ENCODE measurements at places on chromosomes 2 and 18.

- no peak for DNase-seq
These were observed 77.5 kb upstream of the TCF4 start for GRCh38 chr18:55665506-55665905.

DNA sequence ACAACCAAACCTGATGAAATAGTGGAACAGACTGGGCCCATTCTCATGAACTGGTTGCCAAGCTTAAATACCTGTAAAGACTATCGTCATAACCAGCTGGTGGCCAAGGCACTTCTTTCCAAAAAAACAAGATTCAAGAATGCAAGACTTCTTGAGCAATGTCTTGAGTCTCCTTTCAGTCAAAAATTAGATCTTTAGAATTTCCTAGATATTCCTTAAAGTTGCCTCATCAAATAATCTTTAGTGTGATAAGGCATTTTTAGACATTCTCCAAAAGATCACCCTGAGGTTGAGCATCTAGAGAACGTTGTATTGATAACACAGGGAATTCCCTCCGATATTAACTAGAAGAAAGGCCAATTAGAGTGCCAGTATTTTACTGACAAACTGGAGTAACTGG lies 236.4 kb upstream of the MEX3C start:
- DNase-seq, result no peak

DNA sequence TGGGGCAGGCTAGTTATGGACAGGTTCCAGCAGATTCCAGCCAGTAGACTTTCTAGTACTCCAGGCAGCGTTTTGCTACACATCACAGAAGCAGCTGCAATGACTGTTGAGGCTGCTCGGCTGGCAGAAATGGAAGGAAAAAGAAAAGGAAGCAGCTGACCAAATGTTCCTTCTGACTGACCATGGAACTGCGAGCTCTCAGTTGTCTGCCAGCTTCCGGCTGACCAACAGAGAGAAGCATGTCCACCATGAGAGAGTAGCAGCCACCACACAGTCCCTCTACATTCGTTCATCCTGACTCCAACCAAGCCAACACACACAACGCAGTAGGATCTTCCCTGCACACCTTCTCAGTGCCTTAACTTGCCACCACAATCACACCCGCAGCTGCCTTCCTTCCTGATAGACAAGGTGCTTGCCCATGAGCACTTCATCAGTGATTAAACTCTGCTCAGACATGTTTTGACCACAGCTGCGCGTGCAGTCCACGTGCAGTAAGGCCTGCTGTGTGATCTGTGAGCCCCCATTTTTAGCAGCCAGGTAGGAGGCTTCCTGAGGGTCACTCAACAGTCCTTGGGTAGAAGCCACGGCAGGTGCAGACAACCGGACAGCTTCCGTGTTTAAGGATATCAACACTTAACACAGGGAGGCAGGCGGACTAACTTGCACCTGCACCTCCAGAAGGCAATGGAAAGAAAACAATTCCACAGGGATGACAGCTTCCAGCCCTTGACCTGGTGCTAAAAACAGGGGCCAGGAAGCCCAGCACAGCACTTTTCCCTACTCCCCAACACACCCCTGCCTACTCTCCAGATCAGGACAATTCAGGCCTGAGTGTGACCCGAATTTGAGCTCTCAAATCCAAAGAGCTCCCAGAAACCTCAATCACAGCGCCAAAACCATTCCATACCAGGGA lies 996 bp downstream of the TGFBRAP1 start:
- DNase-seq, result peak; percentile 39

DNA sequence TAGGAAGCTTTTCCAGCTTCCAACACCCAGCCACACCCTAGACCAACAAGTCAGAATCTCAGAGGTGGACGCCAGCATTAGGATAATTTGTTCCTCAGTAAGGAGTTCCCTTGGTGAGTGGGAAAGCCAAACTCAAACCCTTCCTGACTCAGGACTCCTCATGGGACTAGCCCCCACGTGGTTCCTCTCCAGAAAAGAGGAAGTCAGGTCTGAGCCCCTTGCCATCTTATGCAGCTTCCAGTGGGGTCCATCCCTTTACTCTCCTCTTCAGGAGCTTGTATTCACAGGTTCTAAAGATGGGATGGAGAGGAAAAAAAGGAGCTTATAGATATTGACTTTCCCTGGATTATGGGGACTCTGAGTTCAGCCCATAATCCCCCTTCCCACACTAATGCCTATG lies 14.8 kb upstream of the NOTO start:
- DNase-seq, result no peak

GRCh38 chr18:47893939-47894699 lies 36.3 kb downstream of the SMAD2 start:
- DNase-seq, result no peak

GRCh38 chr2:58539973-58540372 lies 298.8 kb upstream of the FANCL start:
- DNase-seq, result no peak

DNA sequence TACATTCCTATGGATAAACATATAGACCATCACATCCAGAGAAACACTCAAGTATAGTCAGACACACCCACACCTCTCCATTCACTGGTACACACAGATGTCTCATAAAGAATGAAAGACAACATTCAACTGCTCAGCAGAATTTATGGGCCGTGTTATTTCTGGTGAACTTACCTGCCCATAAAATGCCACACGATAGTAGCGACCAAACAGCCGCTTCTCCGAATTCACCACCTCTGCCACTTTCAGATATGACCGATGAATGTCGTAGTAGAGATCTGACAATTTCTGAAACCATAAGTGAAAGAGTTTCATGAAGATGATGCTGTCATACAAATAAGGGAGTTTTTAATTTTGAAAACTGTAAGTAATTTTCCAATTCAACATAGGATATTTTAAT lies 70.7 kb upstream of the CCDC195 start:
- no peak for DNase-seq

DNA sequence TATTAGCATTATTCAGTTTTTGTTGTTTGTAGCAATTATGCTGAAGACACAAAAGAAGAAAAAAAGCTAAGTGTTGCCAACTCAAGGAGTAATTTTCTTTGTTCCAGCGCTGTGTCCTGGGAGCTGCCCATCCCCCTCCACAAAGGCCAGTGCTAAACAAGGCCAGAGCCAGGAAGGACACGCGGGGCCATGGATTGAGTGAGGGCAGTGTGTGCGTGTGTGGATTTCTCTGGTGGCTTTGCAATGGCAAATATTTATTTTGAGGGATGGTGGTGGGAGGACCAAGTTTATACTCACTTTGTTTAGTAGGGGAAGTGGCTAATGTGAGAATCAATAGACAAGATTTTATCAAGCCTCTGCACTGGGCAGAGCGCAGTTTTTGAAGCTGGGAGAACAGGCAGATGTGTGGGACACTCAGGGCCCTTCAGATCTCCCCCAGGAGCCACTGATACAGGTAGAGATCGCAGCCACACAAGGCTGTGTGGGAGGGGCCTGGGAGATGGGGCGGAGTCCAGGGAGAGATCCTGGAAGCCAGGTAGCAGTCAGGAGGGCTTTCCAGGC lies 11.4 kb downstream of the AGAP1 start:
- peak; percentile 85 for DNase-seq

GRCh38 chr18:11791131-11791530 lies 60.1 kb upstream of the CHMP1B start:
- no peak for DNase-seq

Measured in HepG2 (cell line).